CD4-positive, alpha-beta T cell treated with Interleukin-6 for 4 hours (primary cell): ENCODE measurements at places on chromosomes 2 and 18.

DNA sequence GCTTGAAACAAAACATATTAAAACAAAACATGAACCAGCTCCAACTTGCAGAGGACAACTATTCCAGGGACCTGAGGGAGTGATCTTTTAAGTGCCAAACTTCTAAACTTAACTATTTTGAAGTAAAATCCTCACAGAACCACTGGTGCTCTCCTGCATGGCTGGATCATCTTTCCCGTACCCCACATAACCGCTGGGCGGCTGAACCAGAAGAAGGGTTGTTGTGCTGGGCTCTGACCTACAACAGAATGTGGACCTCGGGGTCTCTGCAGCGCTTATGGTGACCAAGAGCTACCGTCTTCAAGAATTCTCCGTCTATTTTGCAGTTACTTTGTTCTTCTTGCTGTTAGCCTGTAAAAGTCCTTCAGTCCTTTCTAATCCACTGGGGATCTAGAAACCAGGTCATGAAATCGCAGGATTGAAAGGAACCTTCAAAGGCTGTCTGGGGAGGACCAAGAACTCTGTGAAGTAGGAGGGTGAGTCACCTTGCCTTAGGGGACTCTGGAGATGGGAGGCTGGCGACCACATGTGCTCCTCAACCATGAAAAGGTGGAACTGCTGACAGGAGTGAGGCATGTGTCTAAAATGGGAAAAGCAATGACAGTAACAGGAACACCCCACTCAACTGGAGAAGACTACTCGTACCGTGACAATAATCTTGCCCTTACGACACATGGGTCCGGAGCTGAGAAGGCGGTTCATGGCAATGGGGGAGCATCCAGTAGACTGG lies 46.6 kb downstream of the HDLBP start:
- no peak for DNase-seq

DNA sequence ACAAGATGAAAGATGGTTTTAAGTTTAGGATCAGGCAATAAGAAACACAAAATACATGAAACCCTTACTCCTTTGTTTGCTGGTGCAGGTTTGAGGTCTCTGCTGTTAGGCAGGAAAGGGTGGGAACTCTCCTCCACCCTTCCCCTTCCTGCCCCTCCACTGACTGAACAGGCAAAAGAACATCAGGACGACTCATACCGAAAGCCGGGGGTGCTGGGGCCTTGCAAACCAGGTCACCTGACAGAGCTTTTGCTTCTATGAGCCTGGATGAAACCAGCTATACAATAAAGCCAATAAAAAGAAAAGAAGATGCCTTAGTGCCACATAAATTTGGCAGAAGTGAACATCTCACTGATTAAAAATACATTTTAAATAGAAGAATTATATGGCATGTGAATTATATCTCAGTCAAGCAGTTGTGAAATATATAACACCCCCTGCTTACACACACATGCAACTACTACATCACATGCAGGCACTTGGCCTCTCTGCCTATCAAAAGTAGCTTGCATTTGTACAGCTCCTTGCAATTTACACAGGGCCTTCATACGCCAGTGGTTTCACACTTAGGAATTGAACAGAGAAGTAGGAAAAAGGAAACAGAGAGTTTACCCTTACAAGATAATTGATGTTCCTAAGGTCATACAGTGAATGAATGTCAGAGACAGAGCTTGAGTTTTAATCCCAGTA lies 215.1 kb upstream of the TRIB2 start:
- DNase-seq = peak; percentile 86

- DNase-seq = no peak
These were observed 131.6 kb upstream of the DLGAP1 start for GRCh38 chr18:4586731-4587130.

GRCh38 chr2:198597648-198598047 lies 793.3 kb downstream of the PLCL1 start:
- DNase-seq = no peak

DNA sequence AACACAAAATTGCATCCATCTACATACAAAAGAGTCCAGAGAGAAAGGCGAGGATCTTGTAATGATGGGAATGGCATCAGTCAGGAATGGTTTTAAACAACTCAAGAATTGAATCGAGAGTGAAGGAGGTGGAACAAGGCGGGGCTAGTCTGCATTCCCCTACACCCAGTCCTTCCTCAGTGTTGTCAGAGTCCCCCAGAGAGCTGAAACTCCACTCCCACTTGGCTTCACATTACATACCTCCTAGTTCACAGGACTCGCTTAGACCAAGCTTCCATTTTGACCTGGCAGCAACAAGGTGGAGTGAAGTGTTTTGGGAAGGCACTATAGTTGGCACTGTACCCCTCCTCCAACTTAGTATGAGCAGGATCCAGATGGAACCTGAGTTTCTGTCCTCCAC lies 1273.5 kb upstream of the CRIM1 start:
- no peak for DNase-seq

- no peak for DNase-seq
These were observed 63.4 kb downstream of the AFTPH start for GRCh38 chr2:64587561-64587960.

DNA sequence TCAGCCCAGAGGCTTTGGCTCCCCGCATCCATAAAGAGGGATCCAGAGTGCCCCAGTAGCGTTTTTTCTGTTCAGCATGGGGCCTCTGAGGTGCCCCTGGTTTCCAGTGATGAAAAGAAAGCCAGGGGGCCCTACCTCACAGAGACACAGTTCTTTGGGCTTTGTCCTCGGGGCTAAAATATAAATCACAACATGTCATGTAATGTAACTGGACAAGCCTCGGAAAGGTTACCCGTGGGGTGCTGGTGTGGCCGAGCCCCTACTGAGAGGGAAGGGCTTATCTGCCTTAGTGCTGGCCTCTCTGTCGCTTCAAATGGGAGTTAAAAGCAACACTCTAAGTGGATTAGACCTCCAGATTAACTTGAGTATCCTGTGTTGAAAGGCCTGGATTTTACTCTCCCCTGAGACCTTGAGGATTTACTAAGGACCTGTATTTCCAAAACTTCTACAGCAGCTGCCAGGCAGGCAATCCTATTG lies 251.6 kb upstream of the APCDD1 start:
- DNase-seq = no peak

DNA sequence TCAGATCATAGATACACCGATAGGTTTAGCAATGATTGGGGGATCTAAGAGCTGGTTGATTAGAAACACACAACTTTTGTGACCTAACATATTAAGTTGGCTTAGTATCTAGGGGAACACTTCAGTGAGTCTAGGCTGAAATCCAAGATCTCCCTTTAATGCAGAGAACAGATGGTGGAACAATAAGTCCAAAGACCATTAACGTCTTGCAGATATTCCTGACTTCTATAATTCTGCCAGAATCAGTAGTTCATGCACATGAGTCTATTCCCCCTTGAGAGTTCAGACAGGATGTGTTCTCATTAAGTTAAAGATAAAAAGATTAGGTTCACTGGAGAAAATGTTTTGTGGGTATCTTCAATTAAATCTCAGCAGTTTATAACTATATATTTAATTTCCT lies 506.5 kb downstream of the TSN start:
- DNase-seq = no peak

DNA sequence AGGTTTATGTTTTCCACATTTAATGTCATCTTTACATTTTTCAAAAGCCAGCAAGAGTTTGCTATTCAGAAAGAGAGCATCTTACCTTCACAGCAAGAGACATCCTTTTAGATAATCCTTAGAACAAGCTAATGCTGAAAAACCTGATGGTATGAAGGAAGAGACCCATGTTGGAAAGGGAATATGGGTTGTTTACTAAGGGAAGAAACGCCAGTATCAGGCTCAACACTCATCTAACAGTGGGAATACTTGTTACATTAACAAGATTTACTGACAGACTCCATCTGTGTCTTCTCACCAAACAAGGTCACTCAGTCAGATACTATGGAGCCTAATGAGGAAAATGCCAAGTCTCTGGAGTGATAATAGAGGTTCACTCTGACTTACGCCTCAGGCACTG lies 1474.1 kb upstream of the SLC39A10 start:
- no peak for DNase-seq

- DNase-seq = no peak
These were observed 1.3 kb downstream of the ADCYAP1 start for GRCh38 chr18:905948-906415.

- no peak for DNase-seq
These were observed 82.7 kb downstream of the COL5A2 start for GRCh38 chr2:189096769-189097447.

DNA sequence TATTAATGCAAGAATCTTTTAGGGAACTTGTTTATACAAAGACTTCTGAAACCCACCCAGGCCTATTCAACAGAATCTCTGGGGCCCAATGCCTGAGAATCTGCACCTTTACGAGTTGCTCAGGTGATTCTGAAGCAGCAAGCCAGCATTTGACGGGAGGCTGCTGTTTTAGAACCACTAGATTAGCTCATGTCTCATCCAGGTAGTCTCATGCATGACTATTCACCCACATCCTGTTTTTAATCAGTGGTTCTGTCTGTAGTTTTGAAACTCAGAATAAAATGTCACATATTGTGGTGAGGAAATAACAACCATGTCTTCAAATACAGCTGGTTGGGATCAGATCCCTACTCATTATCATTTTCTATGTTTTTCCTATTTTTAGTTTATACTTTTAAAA lies 39.5 kb downstream of the CYTIP start:
- DNase-seq = peak; percentile 85

DNA sequence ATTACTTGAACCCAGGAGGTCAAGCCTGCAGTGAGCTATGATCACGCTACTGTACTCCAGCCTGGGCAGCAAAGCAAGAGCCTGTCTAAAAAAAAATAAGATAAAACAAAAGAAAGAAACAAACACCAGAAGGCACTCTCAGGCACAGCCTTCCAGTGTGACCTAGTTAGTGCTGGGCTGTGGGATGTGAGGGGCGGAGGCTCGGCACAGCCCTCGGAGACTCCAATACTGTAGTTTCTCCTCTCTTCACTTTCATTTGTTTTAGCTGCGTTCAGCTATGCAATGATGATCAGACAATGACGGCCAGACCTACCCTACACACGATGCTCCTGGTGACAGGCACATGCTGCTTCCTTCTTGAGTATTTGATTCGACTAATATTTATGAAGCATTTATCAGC lies 127.7 kb downstream of the SOCS6 start:
- DNase-seq = no peak

GRCh38 chr2:97967216-97967592 lies 28.5 kb downstream of the TMEM131 start:
- no peak for DNase-seq

- no peak for DNase-seq
These were observed 124.9 kb downstream of the DSC3 start for GRCh38 chr18:30917651-30918050.

GRCh38 chr2:236672606-236673005 lies 103.0 kb downstream of the ACKR3 start:
- DNase-seq = no peak

GRCh38 chr2:60899230-60899891 lies 18.0 kb downstream of the REL start:
- DNase-seq = no peak

- no peak for DNase-seq
These were observed 74.4 kb downstream of the SOX11 start for GRCh38 chr2:5766561-5766960.

DNA sequence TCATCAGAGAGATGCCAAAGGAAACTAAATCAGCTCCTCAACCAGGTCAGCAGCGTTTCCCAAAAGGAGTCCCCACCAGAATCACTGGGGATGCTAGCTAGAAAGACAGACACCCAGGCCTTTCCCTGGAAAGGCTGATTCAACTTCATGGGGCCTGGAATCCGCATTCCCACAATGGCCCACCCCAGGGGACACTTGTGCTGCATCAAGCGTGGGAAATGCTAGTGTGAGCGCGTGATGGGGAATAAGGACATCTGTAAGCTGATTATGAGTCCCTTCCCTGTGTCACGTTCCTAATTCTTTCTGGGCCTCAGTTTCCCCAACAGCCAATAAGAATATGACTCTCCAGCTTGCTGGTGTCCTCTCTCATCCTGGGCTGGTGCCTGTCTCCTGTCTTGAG lies 2.2 kb upstream of the WNT10A start:
- no peak for DNase-seq
